Heart right ventricle (tissue), 16 donors: ENCODE measurements at places on chromosomes 7 and 10. TPM values are rescaled to one million over a fixed set of nuclear protein-coding genes. Genes with fewer than 3 reads are reported as not detected.

- no peak for DNase-seq
These were observed 105.2 kb downstream of the FANK1 start for GRCh38 chr10:126001576-126001975.

DNA sequence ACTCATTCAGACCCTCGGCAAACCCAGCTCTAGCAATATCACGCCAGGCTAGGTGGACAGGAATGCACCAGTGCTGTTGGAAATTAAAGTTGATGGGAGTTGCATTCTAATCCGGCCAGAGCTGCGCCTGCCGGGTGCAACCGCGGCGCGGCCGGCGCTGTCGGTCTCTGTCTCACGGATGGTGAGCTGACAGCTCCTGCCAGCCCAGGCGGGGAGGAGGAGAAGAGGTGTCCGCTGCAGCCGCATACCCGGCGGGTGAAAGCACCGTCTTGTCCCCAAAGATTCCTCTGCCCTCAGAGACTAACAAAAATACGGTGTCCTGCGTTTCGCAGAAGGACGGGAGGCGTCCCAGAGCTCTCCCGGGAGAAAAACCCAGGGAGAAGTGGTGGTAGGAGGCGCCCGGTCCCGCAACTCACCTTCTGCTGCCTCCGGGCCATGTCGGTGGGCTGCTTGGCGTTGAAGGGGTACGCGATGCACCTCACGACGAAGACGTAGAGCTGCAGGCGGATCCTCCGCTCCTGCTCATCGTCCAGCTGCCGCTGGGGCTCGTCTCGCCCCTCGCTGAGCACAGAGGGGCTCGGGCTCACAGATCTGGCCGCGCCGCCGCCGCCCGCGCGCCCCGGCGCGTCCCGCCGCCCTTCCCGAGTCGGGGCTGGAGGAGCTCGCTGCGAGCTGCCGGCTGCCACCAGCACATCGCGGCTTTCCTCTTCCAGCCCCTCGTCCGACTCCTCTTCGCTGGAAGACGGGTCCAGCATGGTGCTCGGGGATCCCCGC, 490 bp downstream of the CADPS2 start:
- DNase-seq: peak; percentile 30

DNA sequence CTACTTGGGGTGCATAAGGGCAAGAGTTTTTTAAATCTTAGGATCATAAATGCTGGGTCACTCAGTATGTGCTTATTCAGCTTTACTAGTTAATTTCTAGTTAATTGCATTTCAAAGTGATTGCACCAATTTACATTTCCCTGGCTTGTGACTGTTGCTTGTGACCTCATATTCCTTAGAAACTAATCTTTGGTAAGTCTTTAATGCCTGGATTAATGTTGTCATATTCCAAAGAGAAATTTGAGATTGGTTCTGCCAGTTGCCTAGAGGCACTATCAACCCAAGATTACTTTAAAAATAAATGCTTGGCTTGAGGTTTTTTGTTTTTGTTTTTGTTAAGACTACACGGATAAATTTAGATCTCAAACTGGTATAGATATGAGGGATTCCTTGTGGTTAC, 103.1 kb downstream of the ANK3 start:
- no peak for DNase-seq

- no peak for DNase-seq
These were observed 17.8 kb downstream of the NPSR1 start for GRCh38 chr7:34675749-34676374.

DNA sequence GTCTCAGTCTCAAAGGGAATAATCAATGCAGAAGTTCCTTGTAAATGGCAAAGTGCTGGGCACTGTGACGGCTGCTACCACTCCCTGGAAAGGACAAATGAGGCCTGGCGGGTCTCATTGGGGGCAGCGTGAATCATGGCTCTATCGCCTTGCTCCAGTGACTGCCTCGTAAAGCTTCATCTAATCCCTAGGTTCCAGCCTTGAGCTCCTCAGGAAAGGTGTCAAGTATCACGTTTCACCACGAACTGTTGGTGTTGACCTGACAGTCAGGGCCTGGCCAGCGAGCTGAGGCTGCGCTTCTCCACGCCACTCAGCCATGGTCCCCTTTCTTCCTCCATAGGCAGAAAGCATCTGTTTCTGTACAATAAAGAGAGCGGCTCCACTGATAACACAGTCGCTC, 126.7 kb upstream of the ZNF32 start:
- DNase-seq: no peak

The PALS2 gene
- total RNA-seq: 8.8 TPM

The URGCP gene
- total RNA-seq: 39.0 TPM

The SAMD9 gene
- total RNA-seq: 3.3 TPM

The HYAL4 gene
- total RNA-seq: not detected

The FKBP14 gene
- total RNA-seq: 13.7 TPM

The SEMA3A gene
- 1.5 TPM for total RNA-seq

The LEP gene
- 0.14 TPM for total RNA-seq

The TRIM74 gene
- 0.24 TPM for total RNA-seq
